ENCODE measurements at places on chromosomes 4 and X.
A peak's percentile ranks its signal among the peaks of the same experiment; 100 is the strongest.

GRCh38 chr4:141158219-141158618, 24.9 kb upstream of the RNF150 start:
- peak; percentile 20 for DNase-seq

DNA sequence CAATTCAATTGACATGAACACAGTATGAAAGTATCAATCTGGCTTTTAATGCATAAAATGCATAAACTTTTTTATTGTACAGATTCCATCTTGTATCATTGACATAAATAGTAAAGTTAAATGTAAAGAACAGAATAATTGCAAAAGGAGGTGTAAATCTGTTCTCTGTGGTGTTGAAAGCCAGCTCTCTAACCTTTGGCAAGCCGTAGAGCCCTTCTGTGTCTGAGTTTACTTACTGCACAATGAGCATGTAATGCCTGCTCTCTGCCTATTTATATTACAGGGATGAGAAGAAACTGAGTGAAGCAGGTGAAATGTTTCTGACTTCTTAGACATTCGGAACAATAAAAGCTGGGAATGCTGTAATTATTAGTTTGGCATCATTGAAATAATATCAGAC, 389.3 kb upstream of the EPHA5 start:
- DNase-seq, result no peak

DNA sequence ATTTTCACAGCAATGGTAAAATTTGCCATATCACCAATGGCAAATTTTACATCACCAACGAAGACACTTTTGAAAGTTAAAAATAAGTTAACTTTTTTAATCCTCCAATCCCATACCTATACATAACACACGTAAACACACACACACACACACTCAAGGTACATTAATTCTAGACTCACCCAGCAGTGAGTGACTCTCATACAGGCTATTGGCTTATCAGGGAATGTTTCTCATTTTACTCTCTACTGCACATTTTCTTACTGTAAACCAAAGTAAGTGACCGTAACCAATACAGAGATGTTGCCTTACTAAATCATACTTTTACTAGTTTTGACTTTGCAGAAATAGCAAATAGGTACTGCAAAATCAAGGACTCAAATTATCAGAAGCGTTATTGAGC, 2.3 kb downstream of the VEGFC start:
- DNase-seq, result no peak

DNA sequence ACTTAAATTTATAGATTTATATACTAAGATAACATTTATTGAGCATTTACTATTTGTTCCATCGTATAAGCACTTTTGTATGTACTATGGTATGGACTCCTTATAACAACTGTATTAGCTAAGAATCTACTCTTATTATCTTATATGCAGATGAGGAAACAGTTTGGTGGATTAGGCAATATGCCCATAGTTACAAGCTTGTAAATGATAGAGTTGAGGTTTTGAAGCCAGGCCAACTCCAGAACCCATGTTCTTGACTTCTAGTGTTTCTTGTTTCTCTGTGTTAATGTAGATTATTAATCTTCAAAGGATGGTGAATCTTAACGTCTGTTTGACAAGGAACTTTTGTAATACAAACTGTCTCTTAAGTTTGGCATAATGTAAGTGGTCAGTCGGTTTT, 71.3 kb downstream of the STIM2 start:
- no peak for DNase-seq

- DNase-seq, result no peak
Observed at GRCh38 chr4:169163947-169164668, 106.6 kb downstream of the SH3RF1 start.

GRCh38 chrX:40097504-40098263, at the start of gene BCOR:
Gene BCOR, minus strand, starts transcription at chrX:40097958. Its CDS starts 20,029 bp downstream, at chrX:40077929.
- no peak for DNase-seq

- no peak for DNase-seq
Observed at GRCh38 chrX:152131525-152131924, 6.9 kb downstream of the MAGEA10 start.

- no peak for DNase-seq
Observed at GRCh38 chr4:165872461-165873297, at the start of gene TLL1. Gene TLL1, plus strand, starts transcription at chr4:165873237. Its CDS starts 668 bp downstream, at chr4:165873905.

DNA sequence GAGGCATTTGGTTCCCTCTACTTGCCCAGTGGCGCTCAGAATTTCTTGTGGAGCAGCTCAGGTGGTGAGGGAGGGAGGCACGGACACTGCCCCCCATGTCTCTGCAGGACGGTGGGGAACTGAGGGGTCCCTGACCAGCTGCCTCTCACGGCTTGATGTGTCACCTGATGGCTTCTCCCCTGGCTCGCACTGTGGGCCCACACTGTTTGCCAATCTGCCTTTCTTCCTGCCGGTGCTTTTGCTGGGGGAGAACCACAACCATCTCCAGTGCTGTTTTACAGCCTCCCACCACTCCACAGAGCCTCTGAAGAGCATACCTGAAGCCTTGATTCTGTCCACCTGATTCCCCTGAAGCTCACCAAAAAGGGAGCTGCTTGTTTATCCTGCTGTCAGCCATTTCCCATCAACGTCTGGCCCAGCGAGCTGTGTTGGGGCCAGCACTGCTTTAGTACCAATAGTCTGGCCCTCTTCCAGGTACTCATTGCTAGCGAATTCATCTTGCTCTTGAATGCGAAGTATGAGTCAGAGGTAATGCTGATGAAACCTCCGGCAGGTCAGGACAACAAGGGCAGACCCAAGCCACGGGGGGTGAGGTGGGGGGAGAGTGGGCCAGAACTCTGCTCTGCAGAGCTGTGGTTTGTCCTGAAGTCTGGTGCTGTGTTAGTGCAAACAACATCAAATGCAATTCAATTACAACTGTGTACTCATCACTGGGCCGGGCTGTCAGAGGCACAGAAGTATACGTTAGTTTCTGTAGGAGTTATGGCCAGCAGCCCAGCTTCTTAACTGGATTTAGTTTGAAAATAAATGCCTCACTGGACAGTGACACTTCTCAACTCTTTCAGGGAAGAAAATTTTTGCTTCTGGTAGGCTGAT, 208.3 kb upstream of the JADE1 start:
- peak; percentile 89 for DNase-seq

- DNase-seq, result no peak
Observed at GRCh38 chrX:16333453-16333852, 166.2 kb downstream of the MAGEB17 start.

DNA sequence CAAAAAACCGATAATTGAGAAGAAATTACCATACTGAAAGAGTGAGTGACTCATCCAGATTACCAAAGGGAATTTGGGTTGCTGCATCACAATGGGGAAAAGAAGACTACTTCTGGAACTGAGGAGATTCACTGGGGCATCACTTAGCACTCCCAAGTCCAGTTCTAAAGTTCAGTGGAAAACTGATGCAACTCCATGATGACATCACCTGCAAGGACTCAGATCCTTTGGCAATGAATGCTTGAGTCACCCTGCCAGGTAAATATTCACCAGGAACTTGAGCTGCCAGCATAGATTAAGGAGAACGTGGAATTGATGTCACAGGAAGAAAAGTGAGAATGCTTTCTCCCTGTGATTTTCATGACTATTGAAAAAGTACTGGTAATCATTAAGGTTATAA, 32.0 kb upstream of the SMIM10L2A start:
- DNase-seq, result no peak

- DNase-seq, result no peak
Observed at GRCh38 chrX:46569621-46570020, 3.9 kb upstream of the CHST7 start.

DNA sequence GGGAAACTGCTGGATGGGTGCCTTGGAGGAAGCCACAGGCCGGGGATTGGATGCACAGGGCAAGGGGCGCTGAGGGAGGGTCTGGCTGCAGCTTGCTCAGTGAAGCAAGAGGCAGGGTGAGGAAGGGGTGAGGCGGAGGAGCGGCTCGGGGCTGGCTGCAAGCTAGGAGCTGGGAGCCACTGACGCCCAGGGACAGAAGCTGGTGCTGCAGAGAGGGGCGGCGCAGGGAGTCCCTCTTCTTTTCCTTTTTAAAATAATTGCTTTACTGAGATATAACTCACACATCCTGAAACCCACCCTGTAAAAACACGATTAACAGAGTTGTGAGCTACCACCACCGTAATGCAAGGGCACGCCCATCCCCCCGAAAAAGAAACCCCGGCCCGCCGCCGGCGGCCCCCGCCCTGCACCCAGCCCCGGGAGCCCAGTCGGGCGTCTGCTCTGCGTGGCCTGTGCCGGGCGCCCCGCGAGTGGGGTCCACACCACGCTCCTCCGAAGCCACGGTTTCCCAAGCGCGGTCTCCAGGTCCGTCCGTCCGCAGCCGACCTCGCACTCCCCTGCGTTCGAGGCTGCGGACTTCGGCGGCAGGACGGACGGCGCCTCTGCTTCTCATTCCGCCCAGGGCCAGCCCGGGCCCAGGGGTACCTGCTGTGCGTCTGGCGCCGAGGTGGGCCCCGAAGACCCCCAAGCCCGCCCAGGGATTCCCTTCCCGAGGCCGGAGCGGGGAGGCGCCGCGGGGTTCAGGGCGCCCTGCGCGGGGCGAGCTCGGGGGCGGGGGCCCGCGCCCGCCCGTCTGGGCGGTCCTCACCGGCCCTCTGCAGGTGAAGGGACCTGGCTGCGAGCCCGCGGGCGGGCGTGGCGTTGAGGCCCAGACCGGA, 866 bp upstream of the UVSSA start:
- DNase-seq, result no peak

GRCh38 chr4:102599455-102599854, 98.3 kb downstream of the NFKB1 start:
- DNase-seq, result no peak

DNA sequence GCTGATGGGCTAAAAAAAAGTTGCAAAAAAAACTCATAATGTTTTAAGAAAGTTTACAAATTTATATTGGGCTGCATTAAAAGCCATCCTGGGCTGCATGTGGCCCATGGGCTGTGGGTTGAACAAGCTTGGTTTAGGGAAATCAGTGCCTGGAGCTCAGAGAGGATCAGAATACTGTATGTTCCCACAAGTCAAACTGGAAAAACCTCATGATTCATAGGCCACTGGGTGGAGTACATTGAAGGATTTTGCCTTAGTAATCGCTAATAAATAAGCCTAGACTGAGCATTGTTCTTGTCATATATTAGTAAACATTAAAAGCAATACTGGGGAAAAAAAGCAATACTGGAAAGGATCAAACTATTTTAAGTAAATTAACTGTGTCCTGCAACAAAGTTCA, 246.3 kb upstream of the TAPT1 start:
- no peak for DNase-seq

GRCh38 chr4:113468165-113469022, 293.1 kb downstream of the CAMK2D start:
- peak; percentile 98 for DNase-seq

DNA sequence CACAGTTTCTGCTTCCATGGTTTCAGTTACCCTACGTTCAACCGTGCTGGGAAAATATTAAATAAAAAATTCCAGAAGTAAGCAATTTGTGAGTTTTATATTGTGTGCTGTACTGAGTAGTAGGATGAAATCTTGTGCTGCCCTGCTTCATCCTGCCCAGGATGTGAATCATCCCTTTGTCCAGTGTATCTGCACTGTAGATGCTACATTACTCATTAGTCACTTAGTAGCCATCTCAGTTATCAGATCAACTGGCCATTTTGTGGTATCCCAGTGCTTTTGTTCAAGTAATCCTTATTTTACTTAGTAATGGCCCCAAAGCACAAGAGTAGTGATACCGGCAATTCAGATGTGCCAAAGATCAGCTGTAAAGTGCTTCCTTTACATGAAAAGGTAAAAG, 97.9 kb downstream of the COX18 start:
- peak; percentile 73 for DNase-seq

DNA sequence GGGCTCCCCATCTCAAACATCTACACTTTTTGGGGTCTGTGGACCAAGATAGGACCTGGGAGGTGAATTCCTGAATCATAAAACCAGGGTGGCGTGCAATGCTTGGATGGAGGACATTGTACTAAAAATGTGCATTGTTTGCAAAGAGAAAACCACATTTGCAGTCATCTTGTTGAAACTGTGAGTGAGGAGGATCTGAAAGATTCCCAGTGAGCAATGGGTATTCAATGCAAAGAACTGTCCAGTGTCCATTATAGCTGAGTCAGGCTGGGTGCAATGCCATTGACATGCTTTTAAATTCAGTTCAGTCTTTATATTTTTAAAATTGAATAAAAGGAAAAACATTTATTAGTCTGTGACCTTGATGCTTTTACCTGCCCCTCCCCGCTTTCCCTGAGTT, 215.7 kb downstream of the STK32B start:
- DNase-seq, result no peak

DNA sequence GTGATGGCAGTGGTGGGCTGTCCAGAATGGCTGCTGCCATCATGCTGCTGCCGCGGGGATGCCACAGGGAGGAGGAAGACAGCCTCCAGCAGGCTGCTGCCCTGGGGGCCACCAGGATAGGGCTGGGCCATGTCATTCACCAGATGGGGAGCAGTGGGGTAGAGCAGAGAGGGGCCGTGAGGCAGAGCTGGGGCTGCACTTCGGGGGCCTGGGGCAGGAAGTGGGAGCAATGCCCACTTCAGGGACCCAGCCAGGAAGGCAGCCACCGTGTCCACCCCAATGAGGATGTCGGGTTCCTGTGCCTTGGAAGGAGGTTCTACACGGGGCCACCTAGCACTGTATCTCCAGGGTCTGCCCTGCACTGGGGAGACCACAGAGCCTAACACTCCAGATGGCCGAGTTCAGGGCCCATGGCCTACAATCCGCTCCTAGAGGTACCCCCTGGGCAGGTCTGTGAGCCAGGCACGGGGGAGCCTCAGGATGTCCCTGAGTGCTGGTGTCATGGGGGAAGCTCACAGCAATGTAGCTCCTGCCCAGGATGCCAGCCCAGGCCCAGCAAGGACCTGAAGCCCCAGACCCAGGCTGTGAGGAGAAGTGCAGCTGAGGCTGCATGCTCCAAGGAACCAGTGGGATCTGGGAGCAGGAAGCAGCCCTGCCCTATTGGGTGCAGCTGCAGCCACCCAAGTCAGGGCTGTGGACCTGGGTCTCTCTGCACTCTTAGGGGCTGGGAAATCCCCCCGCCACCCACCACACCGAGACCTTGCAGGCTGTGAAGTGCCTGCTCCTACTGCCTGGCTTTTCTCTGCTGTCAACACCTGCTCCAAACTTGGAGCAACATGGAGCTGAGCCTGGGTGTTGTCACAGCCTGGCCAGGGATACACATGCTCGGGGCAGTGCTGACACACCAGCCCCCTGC, 140.3 kb downstream of the PDHA2 start:
- no peak for DNase-seq

DNA sequence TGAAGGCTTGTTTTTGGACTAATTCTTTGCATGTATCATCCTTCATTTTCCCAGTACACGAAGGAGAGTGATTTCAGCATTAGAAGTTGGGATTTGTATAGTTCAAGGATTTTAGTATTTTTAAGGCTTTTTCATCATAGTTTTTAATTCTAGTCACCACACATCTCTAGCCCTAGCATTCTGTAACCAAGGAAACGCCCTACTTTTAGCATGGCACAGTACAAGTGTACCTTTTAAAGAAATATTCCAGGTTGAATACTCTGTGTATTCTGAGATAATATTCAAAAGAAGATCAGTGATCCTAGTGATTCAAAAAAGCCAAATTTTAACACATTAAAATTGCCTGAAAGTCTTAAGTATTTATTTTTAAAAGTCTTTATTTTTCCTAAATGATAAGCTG, 150.5 kb downstream of the RAP1GDS1 start:
- DNase-seq, result no peak

DNA sequence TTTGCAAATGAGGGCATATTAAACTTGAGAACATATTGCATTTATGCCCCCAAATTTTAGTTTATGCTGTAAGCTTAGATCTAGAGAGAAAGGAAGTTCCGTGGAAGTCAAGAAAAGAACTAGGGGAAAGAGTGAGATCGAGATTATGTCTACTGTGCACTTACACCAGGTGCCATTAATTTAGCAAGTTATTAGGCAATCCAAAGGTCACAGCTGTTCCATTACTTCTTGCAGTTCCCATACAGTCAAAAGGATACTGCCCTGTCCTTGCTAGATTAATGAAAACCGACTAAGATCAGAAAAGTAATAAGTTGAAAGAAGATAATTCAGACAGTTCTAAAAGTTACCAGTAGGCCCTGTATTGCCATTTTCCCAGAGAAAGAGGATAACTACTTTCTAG, 49.3 kb upstream of the SLC7A11 start:
- no peak for DNase-seq
